ENCODE measurements at places on chromosomes 2 and 18.

DNA sequence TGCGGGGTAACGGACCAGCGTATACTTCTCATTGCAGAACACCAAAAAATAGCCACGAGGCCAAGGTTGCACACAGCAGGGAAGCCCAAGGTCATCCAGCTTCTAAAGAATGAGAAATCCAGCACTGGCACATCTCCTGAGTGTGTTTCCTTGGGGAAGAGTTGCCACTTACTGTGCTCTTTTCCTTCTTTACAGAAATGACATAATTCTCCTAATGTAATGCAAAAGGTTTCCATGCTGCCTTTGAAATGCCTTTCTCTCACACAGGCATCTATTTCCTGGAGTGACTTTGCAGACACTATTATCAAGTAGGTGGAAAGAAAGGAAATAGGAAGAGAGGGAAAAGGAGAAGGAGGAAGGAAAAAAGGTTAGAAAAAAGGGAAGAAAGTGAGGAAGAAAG lies 862.1 kb upstream of the CELF4 start:
- DNase-seq, result no peak

DNA sequence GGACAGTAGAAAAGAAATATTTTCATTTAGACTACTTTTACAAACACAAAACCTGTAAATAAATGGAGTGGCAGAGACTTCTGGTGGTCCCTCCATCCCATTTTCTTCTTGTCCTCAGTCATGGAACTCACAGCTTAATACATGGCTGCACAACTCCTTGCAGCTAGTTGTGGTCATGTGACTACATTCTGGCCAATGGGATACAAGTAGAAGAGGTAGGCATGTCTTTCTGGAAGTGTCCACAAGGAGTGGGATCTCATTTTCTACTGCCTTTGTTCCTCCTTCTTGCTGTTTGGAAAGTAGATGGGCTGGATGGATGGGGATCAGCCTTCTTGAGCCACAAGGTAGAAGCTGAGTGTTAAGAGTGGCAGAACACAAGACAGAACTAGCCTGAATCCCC lies 555.8 kb downstream of the SATB2 start:
- no peak for DNase-seq

- DNase-seq, result no peak
Measured at GRCh38 chr2:101124643-101125366, 26.4 kb downstream of the TBC1D8 start.

- no peak for DNase-seq
Measured at GRCh38 chr18:50466634-50467033, 91.8 kb downstream of the SKA1 start.

GRCh38 chr2:234840336-234840735 lies 111.5 kb upstream of the SH3BP4 start:
- DNase-seq, result no peak
